DMS153 (cell line): ENCODE measurements at places on chromosomes 3 and 15.

- no peak for DNase-seq
Observed at GRCh38 chr3:197504641-197505121, 51.1 kb downstream of the BDH1 start.

- no peak for DNase-seq
Observed at GRCh38 chr15:40793216-40793989, 13.5 kb upstream of the ZFYVE19 start.

- DNase-seq: no peak
Observed at GRCh38 chr3:194389269-194389668, 9.8 kb downstream of the GP5 start.

DNA sequence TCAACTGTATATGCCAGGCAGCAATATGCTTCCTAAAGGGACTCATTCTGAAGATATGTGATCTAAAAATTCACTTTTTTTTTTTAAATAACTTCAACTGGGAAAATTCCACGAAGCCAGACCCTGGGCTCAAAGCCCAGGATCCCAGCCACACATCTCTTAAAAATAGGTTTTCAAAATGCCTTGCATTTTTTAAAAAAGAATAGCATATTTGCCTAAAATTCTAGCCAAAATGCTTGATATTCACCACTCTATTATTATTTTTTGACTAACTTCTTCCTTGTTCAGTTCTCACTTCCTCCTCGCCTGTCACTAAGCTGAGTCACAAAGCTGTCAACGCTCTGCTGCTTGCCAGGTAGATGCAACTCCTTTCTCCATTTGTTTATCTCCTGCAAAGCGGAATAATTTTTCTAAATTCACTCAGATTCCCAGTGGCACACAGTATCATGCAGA, 28.0 kb upstream of the VGLL4 start:
- DNase-seq: no peak

DNA sequence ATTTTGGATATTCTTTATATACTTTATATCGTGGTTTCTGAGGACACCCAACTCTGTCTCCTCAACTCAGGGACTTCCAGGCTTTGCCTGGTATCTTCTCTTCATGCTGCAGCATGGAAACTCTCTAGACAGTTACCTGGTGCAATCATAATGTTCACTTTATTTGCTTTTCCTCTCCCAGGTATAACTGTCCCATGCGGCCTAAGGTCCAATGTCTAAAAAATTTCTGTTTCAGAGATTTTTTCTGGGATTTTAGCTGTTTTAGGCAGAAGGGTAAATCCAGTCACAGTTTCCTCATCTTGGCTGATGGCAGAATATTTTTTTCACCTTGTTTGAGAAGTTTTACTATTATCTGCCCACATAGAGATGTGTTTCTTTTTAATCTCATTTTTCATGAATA, 139.9 kb upstream of the KCNMB2 start:
- no peak for DNase-seq

DNA sequence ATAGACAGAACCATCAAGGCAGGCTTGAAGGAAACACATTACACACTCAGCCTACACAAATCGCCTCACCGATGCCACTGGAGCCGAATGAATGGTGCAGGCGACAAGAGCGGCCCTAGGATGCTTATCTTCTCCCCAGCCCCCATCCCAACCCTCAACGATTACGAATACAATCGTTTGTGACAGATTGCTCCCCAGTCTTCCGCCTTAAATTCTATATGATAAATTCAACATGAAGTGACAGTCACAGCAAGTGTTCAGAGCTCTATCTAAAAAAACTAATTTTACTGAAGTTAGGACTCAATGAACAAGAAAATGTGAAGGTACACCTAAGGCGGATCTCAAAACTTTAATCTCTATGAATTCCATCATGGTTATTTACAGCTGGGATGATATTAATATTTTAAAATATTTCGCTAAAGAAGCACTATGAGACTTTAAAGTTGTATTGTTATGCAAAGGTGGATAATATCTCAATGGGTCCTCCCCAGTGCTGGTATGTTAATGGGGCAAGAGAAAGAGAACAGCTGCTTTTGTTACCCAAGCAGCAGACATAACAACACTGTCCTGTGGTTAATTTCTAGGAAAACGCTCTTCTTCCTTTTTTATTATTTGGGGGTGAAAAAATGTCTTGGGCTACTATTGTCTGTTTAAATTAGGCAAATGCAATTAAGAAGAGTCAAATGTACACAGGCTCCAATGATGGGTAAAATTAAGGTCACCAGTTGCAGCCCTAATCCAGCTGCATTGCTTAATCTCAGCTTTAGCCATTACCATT, 147.6 kb upstream of the NR2F2 start:
- DNase-seq: no peak

- no peak for DNase-seq
Observed at GRCh38 chr3:99965681-99966408, 148.2 kb downstream of the CMSS1 start.

DNA sequence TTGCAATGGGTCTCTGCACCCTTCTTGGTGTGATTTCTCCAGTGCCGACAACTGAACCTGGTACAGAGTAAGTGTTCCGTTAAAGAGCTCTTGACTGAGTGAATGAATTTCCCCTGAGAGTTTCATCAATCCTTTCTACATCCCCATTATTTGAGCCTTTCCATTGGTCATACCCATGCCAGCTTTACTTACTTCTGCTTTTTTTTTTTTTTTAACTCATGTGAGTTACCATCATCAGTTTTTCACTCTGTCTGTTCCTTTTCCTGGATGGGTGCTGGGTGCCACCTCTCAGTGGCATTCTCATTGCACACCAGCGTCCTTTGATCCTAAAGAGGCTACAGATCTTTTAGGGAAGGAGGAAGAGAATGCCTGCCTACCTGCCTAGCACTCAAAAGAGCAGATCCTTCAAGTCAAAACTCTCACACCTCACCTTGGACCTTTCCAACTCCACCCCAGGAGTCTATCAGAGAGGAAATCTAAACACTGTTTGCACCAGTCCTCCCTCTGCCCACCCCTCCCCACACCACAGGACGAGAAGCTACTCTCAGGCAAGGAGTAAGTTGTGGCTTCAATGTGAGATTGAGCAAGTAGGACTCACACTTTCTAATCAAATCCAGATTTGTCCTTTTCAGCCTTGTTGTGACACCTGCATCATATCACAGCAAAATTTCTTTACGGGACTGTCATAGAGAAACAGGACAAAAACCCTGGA, 13.1 kb upstream of the USP3 start:
- DNase-seq: no peak
